Vagina (tissue), 2 donors: ENCODE measurements at places on chromosomes 3 and 15. TPM values are rescaled to one million over a fixed set of nuclear protein-coding genes. Genes with fewer than 3 reads are reported as not detected.

DNA sequence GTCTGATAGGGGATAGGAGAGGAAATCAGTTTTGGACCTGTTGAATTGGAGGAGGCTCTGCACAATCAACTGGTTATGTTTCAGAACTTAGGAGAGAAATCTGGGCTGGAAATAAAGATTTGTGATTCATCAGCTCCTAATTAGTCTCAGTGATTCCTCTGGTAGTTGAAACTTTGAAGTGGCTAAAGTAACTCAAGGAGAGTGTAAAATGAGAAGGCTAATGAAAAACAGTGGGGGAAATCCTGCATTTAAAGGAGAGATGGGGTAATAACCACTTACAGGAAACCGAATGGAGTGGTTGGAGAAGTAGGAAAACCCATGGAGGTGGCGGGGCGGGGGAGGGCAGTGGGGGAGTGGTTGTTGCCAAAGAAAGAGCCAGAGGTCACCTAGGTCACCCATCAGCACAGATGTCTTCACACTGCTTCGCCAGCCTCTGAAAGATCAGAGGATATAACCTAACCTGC lies 32.6 kb downstream of the MAP2K5 start:
- H3K4me1 ChIP-seq: no peaks in the 10 kb centered on the region
- no peak for DNase-seq
- H3K27me3 ChIP-seq: no peaks in the 10 kb centered on the region
- no peak overlapping the region for H3K4me3 ChIP-seq
- no peak overlapping the region for H3K27ac ChIP-seq

DNA sequence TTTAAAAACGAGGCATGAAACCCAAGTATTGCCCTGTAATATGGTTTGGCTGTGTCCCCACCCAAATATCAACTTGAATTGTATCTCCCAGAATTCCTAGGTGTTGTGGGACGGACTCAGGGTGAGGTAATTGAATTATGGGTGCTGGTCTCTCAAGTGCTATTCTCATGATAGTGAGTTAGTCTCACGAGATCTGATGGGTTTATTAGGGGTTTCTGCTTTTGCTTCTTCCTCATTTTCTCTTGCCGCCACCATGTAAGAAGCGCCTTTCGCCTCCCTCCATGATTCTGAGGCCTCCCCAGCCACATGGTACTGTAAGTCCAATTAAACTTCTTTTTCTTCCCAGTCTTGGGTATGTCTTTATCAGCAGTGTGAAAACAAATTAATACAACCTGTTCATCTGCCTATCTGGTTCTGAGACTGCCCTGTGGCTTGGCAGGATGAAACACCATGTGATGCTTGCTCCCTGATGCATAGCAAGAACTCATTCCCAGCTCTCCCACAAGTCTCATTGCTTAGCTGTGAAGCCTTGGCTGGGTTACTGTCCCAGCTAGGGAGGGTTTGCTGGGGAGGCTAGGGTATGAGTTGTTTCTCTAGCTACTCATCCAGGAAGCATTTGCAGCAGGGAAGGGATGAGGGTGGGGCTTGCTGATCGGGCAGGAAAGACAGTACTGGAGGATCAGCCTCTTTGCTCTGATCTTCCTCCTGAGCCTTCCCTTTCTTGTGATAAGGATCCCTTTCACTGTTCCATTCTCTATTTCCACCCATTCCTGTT lies 3.7 kb upstream of the SQOR start:
- no peaks in the 10 kb centered on the region for H3K27me3 ChIP-seq
- H3K4me3 ChIP-seq: peak overlapping the region; percentile 17
- DNase-seq: no peak
- H3K36me3 ChIP-seq: no peaks in the 10 kb centered on the region
- H3K4me1 ChIP-seq: peaks cover 28% of the 10 kb centered on the region

- no peak overlapping the region for H3K4me3 ChIP-seq
- no peak overlapping the region for H3K27ac ChIP-seq
- no peaks in the 10 kb centered on the region for H3K27me3 ChIP-seq
- no peaks in the 10 kb centered on the region for H3K4me1 ChIP-seq
Observed at GRCh38 chr15:57769266-57769665, 62.8 kb downstream of the POLR2M start.

GOLGA8S gene
- not detected for total RNA-seq

- no peaks in the 10 kb centered on the region for H3K27me3 ChIP-seq
- H3K4me1 ChIP-seq: peaks cover 27% of the 10 kb centered on the region
- no peak overlapping the region for H3K4me3 ChIP-seq
- H3K36me3 ChIP-seq: no peaks in the 10 kb centered on the region
- peak overlapping the region; percentile 67 for H3K27ac ChIP-seq
- DNase-seq: no peak
Observed at GRCh38 chr15:68335251-68335650, 57.7 kb downstream of the FEM1B start.

DNA sequence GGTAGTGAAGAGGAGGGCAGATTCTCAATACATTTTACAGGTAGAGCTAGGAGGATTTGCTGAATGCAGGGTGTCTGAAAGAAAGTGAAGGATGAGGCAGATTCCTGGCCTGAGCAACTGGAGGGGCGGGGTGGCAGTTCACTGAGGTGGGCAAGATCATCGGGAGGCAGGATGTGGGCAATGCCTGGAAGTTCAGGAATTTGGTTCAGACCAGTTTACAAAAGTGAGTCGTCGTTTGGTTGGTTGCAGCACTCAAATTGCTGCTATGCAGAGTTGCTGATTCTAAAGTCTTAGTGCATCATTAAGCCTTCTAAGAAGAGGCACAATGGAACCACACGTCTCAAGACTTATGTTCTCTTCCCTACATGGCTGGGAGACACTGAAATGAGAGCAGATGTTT lies 134.0 kb downstream of the MFSD1 start:
- H3K4me3 ChIP-seq: no peak overlapping the region
- DNase-seq: no peak
- no peaks in the 10 kb centered on the region for H3K27me3 ChIP-seq
- no peak overlapping the region for H3K27ac ChIP-seq
- H3K36me3 ChIP-seq: no peaks in the 10 kb centered on the region

GRCh38 chr3:115855911-115856310 lies 232.6 kb downstream of the GAP43 start:
- no peaks in the 10 kb centered on the region for H3K36me3 ChIP-seq
- no peak overlapping the region for H3K27ac ChIP-seq
- no peak for DNase-seq
- H3K27me3 ChIP-seq: no peaks in the 10 kb centered on the region

DNA sequence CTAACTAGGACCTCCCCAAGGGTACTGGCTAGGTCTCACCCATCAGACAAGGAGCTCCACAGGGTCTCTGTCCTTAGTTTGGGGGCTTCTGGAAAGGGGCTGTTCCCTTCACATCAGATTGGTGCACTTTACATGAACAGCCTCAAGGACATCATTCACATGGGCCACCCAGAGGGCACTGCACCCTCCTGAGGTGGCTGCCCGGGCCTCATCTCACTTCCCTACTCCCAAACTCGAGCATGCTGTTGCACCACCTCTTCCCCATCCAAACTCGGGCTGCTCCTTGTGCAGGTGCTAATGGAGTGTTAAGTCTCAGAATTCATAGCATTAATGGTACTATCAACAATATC lies 48.1 kb downstream of the RAB11A start:
- no peak for DNase-seq
- H3K4me1 ChIP-seq: no peaks in the 10 kb centered on the region
- no peak overlapping the region for H3K4me3 ChIP-seq
- no peak overlapping the region for H3K27ac ChIP-seq

DNA sequence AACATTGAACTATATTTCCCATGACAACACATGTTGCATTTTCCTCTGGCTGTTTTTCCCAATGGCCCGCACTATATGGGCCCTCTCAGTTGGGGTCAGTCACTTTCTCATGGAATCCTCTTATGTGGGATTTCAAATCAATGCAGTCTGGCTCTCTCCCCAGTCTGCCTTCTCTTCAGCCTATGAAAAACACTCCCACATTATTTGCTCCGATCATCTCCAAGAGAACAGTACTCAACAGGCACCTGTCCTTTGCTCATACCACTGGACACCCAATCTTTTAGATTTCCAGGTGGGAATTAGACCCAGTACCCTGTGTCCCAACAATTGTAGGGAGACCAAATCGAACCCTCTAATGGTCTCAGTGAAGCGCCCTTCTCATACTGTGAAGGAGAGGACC lies 251.3 kb downstream of the THSD4 start:
- no peaks in the 10 kb centered on the region for H3K4me1 ChIP-seq
- no peaks in the 10 kb centered on the region for H3K27me3 ChIP-seq
- H3K36me3 ChIP-seq: no peaks in the 10 kb centered on the region
- DNase-seq: no peak
- no peak overlapping the region for H3K4me3 ChIP-seq

DNA sequence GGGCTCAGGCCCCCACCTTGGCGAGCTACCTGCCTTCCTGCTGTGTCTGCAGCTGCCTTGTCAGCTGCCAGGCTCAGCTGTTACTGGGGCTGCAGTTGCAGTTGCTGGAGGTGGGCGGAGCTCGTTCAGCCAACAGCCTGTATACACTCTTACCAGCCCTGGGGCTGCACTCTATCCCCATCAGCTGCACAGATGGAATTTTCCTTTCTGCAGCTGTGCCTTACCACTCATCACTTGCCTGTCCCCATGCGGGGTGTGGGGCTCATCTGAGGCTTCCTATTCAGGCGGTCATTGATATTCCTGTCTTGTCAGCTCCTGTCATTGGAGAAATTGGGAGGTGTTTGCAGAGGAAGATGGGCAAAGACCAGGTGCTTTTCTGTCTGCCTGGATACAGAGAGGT lies 9.1 kb upstream of the SYN2 start:
- no peak for DNase-seq
- no peak overlapping the region for H3K27ac ChIP-seq
- H3K4me1 ChIP-seq: no peaks in the 10 kb centered on the region

DNA sequence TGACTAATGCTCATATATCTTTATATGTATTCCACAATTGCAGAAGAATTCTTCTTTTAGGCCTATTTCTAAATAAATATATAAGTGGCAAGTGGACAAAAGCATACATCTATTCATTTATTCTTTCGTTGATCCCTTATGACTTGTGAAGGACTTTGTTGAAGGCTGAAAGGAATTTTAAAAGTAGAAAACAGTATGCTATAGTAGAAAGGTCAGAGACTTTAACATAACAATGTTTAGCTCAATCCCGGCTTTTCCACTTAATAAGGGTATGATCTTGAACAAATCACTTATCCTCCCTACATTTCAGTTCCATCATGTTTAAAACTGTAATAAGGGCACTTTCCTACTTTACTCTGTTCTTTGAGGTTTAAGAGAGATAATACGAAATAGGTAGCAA lies 672.9 kb downstream of the MECOM start:
- DNase-seq: no peak
- no peaks in the 10 kb centered on the region for H3K36me3 ChIP-seq
- H3K27me3 ChIP-seq: no peaks in the 10 kb centered on the region
- H3K4me3 ChIP-seq: no peak overlapping the region
- H3K27ac ChIP-seq: no peak overlapping the region

GHSR gene
- not detected for total RNA-seq

MON1A gene
- 10.6 TPM for total RNA-seq

ARNT2 gene
- total RNA-seq: 8.1 TPM

DNA sequence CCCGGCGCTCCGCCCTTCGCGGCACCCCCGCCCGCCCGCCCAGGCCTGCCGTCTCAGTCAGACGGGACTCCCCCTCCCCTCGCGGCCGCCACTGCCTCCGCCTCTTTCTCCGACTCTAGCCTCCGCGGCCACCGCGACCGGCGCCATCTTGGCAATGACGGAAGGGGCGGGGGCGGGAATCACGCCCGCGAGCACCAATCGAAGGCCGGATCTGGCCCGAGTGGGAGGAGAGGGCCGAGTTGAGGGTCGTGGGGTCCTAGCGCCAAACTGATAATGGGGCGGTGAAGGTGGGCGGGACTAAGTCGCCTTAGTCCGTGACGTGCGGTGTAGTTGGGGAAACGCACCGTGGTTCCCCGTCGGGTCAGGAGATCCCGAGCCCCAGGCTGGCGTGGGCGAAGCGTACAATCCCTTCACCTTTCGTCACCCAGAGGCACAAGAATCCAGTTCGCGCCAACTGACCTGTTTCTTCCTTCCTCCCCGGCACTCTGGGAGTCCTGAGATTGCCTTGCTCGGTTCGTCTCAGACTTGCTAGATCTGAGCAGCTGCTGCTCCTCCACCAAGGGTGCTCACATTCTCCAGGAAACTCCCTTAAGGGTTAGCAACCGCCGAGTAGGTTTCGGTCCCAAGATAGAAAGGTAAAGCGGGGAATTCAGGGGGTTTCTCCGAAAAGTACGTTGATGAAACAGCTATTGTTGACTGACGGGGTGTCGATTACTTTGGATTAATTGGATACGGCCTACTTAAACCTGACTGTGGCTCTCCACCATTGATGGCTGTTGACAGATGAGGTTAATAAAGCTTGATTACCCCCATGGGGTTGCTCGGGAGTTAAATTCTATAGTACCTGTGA lies at the start of gene DENND4A:
TSS of gene DENND4A (minus strand) at position 156 of the 850 bp plus-strand sequence. CDS start 35,843 bp downstream, outside the sequence.
- no peaks in the 10 kb centered on the region for H3K27me3 ChIP-seq
- peak within 1 kb of the TSS; percentile 85 for H3K4me3 ChIP-seq
- H3K4me1 ChIP-seq: peaks cover 26% of the 10 kb centered on the region
- H3K36me3 ChIP-seq: no peaks in the 10 kb centered on the region
- H3K27ac ChIP-seq: peak within 1 kb of the TSS; percentile 98

CTXND1 gene
- total RNA-seq: 0.49 TPM

DNA sequence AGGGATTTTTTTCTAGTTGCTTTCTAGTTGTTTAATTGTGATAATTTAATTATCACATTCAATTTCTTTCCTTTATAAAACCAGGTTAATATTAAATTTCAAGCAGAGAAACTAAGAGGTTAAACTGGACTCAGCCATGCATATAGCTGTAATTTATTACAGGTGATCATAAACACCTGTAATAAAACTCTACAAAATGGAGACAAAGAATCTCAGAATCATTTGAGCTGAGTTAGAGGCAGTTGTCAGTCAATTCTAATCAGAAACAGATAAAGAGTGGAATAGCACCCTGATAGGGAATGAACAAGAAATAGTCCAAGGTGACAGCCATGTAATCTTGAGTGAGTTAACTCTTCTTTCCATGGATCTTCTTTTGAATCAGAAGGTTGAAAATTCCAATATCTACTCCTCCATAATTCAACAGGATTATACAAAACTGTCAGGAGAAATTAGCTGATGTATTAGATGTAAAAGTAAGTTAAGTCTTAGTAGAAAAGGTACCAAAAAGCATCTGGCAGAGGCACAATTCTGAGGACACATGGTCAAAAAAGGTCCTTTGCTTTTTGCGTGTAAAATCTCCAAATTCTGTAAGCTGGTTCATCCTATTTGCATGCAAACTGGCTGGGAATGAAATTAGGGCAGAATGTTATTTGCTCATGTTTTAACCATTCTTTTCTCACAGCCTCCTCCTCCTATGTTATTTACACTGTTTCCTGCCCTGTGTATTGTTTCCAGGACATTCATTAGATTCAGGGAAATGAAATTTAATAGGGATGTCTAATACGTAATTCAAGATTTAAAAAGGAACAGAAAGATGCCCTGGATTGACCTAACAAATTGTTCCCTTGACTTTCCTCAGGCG lies 39.4 kb upstream of the B3GNT5 start:
- H3K27ac ChIP-seq: no peak overlapping the region
- no peak for DNase-seq
- no peaks in the 10 kb centered on the region for H3K27me3 ChIP-seq
- H3K36me3 ChIP-seq: no peaks in the 10 kb centered on the region
- no peak overlapping the region for H3K4me3 ChIP-seq

- no peaks in the 10 kb centered on the region for H3K27me3 ChIP-seq
- H3K27ac ChIP-seq: no peak overlapping the region
- DNase-seq: no peak
- H3K4me3 ChIP-seq: no peak overlapping the region
- no peaks in the 10 kb centered on the region for H3K36me3 ChIP-seq
Observed at GRCh38 chr3:122665226-122665786, 15.3 kb upstream of the PARP14 start.

PXYLP1 gene
- total RNA-seq: 16.7 TPM

ADAMTSL3 gene
- 4.2 TPM for total RNA-seq
